Lower leg skin (tissue), 4 donors: ENCODE measurements at places on chromosomes 7 and 10.

DNA sequence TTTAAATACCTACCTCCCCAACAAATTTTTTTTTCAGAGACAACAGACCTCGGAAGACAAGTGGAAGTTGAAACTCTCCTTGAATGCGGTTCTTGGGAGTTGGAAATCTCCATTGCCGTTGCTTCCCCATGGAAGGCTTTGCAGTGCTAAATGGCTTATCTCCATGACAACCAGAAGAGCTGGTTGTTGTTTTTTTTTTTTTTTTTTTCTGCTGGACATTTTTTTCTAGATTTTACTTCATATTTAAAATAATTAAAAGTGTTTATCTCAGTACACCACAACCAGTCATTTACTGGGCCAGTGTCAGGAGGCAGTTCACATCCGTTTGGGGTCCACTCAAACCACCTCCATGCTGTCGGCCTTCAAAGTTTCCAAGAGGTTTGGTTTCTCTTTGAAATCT lies 348.5 kb upstream of the PRKCQ start:
- no peak for DNase-seq

GRCh38 chr7:68439897-68440296 lies 1158.4 kb upstream of the AUTS2 start:
- DNase-seq = no peak

GRCh38 chr7:150852371-150852905 lies at the start of gene AOC1:
Gene AOC1 (plus strand): TSS chr7:150852517. CDS start chr7:150856471, 3,954 bp downstream.
- peak; percentile 71 for DNase-seq

DNA sequence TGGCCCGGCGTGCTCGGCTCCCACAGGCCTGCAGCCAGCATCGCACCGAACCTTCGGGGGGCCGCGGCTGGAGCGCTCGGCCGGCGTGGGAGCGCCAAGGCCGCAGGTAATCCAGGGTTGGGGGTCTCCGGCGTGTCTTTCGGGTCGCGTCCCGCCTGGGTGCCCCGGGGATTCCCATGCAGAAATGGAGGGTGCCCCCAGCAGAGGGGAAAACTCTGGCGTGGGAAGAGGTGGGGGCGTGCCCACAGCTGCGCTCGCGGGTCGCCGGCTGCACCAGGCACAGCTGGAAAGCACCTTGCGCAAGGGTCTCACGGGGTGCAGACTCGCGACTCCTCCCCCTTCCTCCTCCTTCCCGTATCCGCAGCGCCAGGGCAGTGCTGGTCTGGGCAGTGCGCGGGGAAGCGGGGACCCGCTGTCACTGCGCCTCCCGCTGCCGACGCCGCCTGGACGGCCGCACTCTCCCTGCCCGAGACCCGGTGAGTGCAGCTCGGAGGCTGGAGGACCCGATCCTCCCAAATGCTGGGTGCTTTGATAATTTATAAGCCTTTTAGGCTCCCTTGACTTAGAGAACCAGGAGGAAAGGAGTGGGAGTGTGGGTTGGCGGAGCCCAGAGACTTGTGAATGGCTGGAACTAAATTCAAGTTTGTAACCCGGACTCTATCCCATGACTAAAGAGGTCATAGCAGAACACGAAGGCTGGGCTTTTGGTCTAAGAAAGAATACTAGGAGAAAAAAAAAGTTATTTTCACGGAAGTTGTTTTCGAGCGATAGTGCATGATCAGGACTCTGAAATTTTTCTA lies 489 bp downstream of the MAP3K8 start:
- peak; percentile 92 for DNase-seq

- DNase-seq = no peak
Measured at GRCh38 chr10:51244309-51244708, 170.0 kb downstream of the PRKG1 start.

DNA sequence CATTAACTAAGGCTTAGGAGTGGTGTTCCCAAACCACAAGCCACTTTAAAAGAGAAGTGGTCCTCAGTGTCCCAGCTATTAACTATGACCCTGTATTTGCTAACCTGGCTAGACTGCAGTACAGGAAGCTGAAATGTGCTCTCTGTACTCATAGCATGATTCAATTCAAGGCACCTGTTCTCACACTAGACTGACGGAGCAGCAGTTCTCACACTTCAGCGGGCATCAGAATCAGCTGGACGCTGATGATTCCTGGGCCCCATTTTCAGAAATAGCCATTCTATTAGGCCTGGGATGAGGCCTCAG lies 24.5 kb upstream of the MSRB2 start:
- DNase-seq = no peak

DNA sequence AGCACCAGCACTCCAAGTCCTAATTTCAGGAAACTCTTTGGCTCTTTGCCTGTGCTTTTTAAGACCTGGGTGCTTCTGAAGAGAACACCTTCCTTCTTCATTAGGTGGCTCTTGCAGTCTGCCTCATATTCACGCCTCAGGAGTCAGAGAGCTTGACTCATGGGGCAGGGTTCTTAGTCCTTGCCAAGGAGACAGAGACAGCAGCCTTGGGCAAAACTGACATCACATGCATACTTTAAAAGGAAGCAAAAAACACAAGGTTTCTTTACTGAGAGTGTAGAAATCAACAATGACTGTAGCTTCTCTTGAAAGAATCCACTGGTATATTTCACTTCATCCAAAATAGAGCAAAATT lies 780.6 kb downstream of the INHBA start:
- DNase-seq = peak; percentile 64

GRCh38 chr10:69508738-69509340 lies 57.6 kb downstream of the TSPAN15 start:
- DNase-seq = no peak

- no peak for DNase-seq
Measured at GRCh38 chr10:12400266-12400931, 51.1 kb downstream of the CAMK1D start.

GRCh38 chr10:131076356-131076755 lies 235.2 kb downstream of the TCERG1L start:
- DNase-seq = peak; percentile 67

DNA sequence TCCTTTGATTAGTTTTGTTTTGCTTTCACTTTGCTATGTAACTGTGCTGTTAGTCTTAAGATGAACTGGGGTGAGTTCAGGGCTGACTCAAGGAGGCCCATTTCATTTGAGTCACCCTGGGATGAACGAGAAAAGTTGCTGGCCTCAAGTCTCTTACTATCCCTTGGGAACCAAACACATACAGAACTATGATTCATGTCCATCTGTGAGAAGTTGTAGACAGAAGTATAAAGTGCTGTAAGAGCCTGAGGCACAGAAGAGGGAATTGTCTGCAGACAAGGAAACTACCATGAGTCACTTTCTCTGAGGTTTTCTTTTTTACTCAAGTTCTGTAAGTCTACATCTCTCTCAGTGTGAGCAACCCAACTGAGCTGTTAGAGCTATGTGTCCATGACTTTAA lies 179.8 kb upstream of the CSTF2T start:
- DNase-seq = peak; percentile 27

DNA sequence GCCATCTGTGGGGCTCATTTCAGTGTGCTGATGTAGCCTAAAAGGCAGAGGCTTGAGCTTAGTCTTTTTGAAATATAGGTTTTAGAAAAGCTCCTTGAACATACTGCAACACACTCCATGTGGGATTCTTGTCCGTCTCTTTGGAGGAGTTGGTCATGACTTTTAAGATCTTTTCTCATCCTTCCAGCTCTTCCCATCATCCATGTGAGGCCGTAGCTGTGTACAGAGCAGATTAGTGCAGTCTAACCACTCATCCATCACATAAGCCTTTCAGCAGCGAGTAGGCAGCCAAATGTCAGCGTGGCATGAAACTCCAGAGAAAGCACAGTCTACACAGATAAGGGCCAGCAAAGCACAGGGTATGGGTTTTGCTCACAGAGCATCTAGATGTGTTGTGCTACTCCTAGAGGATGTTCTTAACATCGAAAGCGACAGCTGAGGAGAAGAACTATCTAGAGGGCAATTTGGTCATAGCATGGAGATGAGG lies 28.1 kb upstream of the NPVF start:
- DNase-seq = no peak

DNA sequence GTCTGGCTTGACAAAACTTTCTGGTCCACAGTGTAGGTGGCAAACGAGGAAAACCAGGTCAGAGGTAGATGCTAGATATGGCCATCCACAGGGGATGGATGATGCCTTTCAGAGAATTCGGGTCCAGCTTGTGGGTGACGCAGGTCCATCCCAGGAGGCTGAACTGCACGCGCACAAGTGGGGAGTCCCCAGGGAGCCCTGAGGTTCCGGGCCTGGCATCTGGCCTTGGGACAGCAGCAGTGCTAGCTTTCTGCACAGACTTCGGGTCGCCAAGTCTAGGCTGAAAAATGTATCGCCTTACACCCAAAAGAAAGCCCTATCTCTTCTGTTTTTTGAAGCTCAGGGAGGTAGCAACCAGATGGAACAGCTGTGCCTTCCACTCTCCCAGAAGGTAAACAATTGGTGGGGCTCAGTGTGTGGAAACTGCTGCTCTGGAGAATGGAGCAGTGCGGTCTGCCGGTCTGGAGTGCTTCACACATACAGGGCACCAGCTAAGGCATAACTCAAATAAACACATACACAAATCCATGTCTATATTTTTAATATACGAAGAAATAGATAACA lies 119.3 kb upstream of the ACBD5 start:
- no peak for DNase-seq

DNA sequence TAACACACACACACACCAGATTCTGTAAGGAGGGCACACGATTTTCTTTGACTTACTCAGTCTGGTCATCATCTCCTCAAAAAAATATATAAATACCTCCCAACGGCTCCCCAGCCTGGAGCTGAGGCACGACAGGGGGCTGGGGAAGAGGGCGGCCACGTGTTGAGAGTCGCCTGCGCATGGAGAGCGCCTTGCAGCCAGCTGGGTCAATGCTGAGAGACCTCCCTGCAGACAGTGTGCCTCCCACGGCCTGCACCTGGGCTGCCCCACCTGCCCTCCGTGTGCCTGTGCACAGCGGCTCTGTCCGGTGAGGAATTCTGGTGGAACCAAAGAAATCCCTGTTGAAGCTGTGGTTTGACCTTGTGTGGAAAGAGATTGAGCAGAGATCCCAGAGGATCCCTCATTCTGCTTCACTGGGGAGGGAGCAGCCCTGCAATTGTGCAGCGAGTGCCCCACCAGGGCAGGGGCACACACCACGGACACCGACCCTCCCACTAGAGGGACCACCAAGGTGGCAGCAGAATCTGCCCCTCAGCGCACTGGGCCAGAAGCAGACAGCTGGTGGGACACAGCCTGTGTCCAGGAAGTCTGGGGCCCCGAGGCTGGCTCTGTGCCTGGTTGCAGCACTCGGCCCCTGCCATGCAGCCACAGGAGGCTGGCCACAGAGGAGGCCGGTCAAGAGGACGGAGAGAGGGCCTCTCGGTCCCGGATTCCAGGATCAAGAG lies 150.5 kb upstream of the PPP2R2D start:
- DNase-seq = no peak

GRCh38 chr10:91389636-91390512 lies 20.3 kb upstream of the HECTD2 start:
- DNase-seq = no peak

GRCh38 chr7:41822259-41822817 lies 119.4 kb upstream of the INHBA start:
- DNase-seq = no peak

GRCh38 chr7:25849500-25850184 lies 302.4 kb upstream of the NFE2L3 start:
- peak; percentile 73 for DNase-seq

GRCh38 chr7:13262929-13263530 lies 575.6 kb downstream of the ARL4A start:
- DNase-seq = no peak

GRCh38 chr7:140212100-140212881 lies 35.5 kb upstream of the KDM7A start:
- peak; percentile 68 for DNase-seq

DNA sequence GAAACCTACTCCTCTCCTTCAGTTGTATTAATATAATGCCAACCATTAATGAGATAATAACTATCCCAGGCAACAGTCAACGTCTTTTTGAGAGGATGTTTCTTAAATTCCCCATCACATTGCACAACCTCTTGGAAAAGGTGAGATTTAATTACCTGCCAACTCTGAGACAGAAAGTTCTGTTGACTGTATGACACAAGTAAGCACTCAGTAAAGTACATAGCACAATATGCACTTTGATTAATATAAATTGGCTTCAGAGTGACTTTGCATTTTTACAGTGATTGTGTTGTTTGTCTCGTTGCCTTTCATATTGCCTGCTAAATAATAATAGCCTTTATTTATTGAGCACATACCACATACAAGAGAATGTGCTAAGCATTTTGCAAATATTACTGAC lies 46.7 kb downstream of the CAV1 start:
- no peak for DNase-seq

GRCh38 chr10:100372415-100373297 lies 25.6 kb downstream of the SCD start:
- DNase-seq = no peak

DNA sequence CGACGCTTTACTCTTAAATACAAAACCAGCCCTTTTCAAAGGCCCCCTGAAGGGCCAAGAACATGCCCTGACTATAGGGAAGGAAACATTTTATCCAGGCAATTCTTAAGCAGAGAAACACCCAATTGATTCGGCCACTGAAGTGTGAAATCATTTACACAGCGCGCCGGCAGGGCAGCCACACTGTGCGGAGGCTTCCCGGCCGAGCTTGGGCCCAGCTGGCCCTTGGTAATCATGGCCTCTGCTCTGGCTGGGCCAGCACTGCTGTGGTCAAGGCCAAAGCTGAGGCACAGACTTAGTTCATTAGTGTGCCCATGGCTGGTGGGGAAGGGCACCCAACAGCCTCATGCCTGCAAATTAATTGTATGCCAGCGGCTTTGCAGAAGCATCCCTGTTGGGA lies 143.7 kb upstream of the HABP2 start:
- DNase-seq = no peak

- DNase-seq = no peak
Measured at GRCh38 chr10:42769673-42770072, 12.9 kb upstream of the BMS1 start.

GRCh38 chr10:133565441-133566294 lies at the start of gene SYCE1:
Gene SYCE1 (minus strand): TSS chr10:133565583. CDS start chr10:133565529, 54 bp downstream.
- no peak for DNase-seq

DNA sequence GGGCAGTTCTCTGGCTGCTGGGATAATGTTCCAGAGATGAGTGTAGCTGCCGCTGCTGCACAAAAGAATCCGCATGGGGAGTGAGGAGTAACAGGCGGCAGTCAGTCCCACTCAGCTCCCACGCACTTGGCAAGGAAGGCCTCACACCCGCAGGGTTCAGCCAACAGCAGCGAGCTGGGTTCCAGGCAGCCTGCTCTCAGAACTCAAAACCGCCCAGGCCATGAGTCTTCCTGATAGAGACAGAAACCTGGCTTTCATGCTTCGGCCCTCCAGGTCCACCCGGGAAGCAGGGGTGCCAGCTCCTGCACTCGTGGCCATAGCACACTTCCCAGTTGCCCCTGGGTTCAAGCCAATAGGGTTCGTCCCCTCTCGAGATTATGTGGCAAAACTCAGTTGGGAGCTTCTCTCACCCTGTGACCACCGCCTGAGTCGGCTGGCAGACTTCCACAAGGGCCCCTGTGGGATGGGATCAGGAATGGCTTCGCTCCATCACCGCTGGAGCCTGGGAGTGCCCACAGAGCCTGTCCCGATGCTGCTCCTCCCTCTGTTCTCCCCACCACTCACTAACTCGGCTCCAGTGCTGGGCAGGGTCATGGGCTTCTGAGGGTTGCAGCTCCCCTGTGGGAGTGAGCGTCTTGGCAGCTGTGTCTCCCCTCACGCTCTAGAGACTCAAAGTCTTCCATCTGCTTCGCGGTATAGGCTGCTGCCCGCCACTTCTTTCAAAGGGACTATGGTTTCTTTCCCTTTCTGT lies 20.6 kb downstream of the CLRN3 start:
- peak; percentile 74 for DNase-seq
